ENCODE measurements at places on chromosomes 1 and 21.

DNA sequence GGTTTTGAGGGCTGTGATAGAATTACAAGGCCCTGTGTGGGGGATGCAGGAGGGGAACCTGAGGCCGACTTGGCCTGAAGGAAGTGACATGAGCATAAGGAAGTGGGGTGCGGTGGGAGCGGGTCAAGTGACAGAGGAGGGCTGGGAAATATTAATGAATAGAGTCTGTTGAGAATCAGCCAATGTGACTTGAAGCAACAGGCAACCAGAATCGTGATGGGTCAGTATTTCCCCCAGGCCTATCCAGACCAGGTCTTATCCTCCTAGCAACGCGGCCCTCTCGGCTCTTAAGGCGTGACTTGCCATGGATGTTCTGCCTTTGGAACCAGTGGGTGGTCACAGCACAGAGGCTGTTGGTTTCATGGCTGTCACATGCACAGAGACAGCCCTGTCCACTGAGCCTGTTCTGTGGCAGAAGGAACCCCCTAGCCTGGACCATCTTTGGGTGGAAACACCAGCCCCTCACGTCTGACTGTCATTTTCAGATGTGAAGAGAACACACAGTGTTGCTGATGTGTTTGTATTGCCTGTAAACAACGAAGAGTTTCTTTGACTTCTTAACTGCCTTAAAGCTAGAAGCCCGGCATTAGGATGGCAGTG is 468.8 kb downstream of the CAMTA1 start:
- no peak for DNase-seq

DNA sequence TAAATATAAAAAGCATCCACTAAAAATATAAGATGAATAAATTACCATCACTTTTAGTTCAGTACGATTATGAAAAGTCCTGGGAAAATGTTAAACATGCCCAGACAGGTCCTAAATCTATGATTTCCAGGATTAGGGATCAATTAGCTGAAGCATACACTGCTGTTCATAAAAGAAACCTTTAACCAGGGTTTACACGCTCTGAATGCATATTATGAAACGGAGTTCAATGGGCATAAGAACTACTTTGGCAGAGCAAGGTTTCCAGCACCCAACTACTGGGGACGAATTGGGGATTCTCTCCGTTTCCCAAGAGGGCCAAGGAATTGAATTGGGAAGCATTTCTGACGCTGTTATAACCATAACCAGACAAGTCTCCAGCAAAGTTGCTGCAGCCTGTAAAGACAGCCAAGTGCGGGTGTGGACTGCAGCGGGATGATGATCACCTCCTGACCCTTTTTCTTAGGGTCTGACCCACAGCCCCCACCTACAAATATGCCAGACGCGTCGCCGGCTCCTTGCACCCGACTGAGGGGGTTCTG is 1.6 kb downstream of the SLC30A1 start:
- no peak for DNase-seq

DNA sequence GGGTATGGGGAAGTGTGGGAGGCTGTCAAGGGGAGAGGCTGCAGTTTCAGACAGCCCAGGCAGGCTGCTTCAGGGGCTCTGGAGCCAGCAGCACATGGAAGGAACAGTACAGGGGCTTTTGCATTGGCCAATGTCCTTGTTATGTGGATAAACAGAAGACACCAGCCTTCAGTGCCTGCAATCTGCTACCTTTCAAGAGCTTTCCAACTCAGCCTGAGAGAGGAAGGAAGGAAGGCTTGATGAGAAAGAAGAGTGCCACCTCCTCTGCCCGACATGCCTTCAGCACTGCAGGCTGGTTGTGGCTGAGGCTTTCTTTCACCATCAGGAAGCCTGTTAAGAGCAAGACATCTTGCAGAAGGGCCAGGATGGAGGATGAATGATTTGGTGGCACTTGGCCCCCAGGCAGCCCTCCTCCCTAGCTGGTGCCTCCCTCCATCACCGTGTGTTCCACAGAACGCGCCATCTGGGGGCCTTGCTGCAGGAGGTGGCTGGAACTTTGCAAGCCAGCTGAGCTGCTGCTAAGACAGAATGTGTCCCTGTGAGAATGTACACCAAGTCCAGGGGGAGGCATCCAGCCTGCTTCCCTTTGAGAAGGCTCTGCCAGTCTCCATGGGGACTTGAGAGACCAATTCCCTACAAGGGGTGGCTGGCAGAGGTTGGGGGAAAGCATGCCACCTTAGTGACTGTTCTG is 372.4 kb upstream of the PROX1 start:
- no peak for DNase-seq

- no peak for DNase-seq
Observed at GRCh38 chr1:236851871-236852270, 56.8 kb downstream of the MTR start.

- no peak for DNase-seq
Observed at GRCh38 chr1:160206036-160206389, 829 bp downstream of the PEA15 start.

Measured in pancreas (tissue), 10 donors.